ENCODE measurements at places on chromosomes 2 and 18. TPM values are rescaled to one million over a fixed set of nuclear protein-coding genes. Genes with fewer than 3 reads are reported as not detected.

CABYR gene
- 0.41 TPM for total RNA-seq

CFAP65 gene
- not detected for total RNA-seq

YWHAQ gene
- 426 TPM for total RNA-seq

ALPG gene
- 218 TPM for total RNA-seq

APLF gene
- 0.37 TPM for total RNA-seq

CRYGC gene
- 9.0 TPM for total RNA-seq

SRD5A2 gene
- total RNA-seq: not detected

MOGAT1 gene
- not detected for total RNA-seq

MYO1B gene
- not detected for total RNA-seq

RNF25 gene
- total RNA-seq: 48.6 TPM

KYNU gene
- not detected for total RNA-seq

ZC3H8 gene
- 3.8 TPM for total RNA-seq

Measured in G401 (cell line).